ENCODE measurements at places on chromosomes 12 and 14. TPM values are rescaled to one million over a fixed set of nuclear protein-coding genes. Genes with fewer than 3 reads are reported as not detected.

Gene TBX3
- 2.4 TPM for total RNA-seq

Gene RTRAF
- total RNA-seq, result 122 TPM

Gene CCDC38
- not detected for total RNA-seq

Gene GIT2
- 16.3 TPM for total RNA-seq

Gene C14orf39
- total RNA-seq, result not detected

Gene FAR2
- total RNA-seq, result 1.1 TPM

Gene RACGAP1
- 47.6 TPM for total RNA-seq

Gene BLTP3B
- total RNA-seq, result 13.5 TPM

Gene INSM2
- total RNA-seq, result not detected

Gene WNT1
- not detected for total RNA-seq

Gene POTEM
- total RNA-seq, result not detected

Gene SSTR1
- total RNA-seq, result 0.08 TPM

Gene TAS2R20
- total RNA-seq, result 0.96 TPM

Gene SCNN1A
- 142 TPM for total RNA-seq

Gene RFX4
- total RNA-seq, result not detected

Gene KCNJ8
- 1.1 TPM for total RNA-seq

Gene CTSG
- not detected for total RNA-seq

Gene KLRD1
- total RNA-seq, result not detected

Gene EML1
- total RNA-seq, result 6.0 TPM

Gene TAS2R7
- total RNA-seq, result not detected

Gene OAS2
- total RNA-seq, result 20.6 TPM

Gene TMPRSS12
- total RNA-seq, result not detected

Gene ARHGEF40
- 2.3 TPM for total RNA-seq

Gene ABCB9
- 4.9 TPM for total RNA-seq

Gene SMCO2
- 0.76 TPM for total RNA-seq

Gene ASIC1
- 2.1 TPM for total RNA-seq

Gene KRT77
- not detected for total RNA-seq

Gene HPD
- total RNA-seq, result 0.28 TPM

All from esophagus mucosa (tissue), 1 donor.